ENCODE measurements at places on chromosomes 5 and 9. TPM values are rescaled to one million over a fixed set of nuclear protein-coding genes. Genes with fewer than 3 reads are reported as not detected.

GRCh38 chr5:10452768-10453331 is 11.2 kb downstream of the ROPN1L start:
- peaks cover 3% of the 10 kb centered on the region for H3K27me3 ChIP-seq
- no peaks in the 10 kb centered on the region for H3K36me3 ChIP-seq
- peak overlapping the region; percentile 64 for H3K4me3 ChIP-seq
- H3K4me1 ChIP-seq, result peaks cover 64% of the 10 kb centered on the region
- peak overlapping the region; percentile 92 for H3K27ac ChIP-seq

DNA sequence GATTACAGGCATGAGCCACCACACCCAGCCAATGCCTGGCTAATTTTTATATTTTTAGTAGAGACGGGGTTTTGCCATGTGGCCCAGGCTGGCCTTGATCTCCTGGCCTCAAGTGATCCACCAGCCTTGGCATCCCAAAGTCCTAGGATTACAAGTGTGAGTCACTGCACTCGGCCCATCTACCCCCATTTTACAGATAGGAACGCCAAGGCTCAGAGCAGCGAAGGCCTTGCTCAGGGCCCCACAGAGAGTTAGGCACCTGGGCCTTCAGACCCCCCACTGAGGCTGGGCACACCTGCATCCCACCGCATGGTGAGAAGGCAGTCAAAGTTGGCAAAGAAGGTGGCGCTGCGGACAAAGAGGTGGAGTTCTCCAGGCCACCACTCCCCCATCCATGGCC is 143.1 kb downstream of the GAPVD1 start:
- H3K27ac ChIP-seq, result no peak overlapping the region
- H3K27me3 ChIP-seq, result peaks cover 2% of the 10 kb centered on the region
- H3K36me3 ChIP-seq, result peaks cover 2% of the 10 kb centered on the region
- no peak for DNase-seq

DNA sequence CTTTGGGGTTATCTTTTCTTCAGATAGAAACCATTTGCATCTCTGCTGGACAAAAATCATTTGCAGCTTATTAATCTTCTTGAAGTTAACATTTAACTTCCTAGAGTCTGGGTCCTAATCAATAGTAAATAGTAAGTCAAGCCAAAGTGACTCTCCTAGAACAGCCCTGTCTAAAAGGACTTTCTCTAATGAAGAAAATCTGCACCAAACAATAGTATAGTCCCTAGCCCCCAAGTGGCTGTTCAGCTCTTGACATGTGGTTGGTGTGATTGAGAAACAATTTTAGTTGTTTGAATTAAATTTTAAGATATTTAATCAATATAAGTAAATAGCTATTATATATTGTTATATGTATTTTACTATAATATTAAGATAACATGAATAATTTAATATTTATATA is 64.6 kb upstream of the SHB start:
- H3K27me3 ChIP-seq, result peaks cover 35% of the 10 kb centered on the region
- no peak overlapping the region for H3K27ac ChIP-seq
- no peaks in the 10 kb centered on the region for H3K36me3 ChIP-seq
- no peaks in the 10 kb centered on the region for H3K4me1 ChIP-seq
- no peak overlapping the region for H3K4me3 ChIP-seq
- DNase-seq, result no peak

GRCh38 chr9:89793124-89793495 is 188.3 kb downstream of the GADD45G start:
- peaks cover 4% of the 10 kb centered on the region for H3K27me3 ChIP-seq
- no peaks in the 10 kb centered on the region for H3K4me1 ChIP-seq
- H3K4me3 ChIP-seq, result no peak overlapping the region
- no peak overlapping the region for H3K27ac ChIP-seq

DNA sequence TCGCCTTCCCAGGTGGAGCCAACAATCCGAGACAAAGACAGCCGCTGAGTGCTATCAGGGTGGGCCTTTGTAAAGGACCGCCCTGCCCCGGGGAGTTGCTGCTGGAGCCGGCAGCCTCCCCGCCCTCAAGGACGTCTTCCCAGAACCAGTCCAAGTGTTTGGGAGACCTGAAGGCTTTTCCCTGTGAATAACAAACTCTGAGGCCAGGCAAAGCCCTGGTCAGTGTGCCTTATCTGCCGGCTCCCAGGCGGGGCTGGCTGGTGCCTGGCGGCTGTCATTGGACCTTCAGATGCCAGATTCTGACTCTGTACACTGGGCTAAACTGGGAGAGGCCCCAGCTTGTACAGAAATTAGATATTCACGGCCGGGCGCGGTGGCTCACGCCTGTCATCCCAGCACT is 2.1 kb downstream of the SLC9A3 start:
- no peak for DNase-seq
- H3K36me3 ChIP-seq, result no peaks in the 10 kb centered on the region
- peaks cover 57% of the 10 kb centered on the region for H3K27me3 ChIP-seq
- H3K4me1 ChIP-seq, result no peaks in the 10 kb centered on the region

- H3K4me3 ChIP-seq, result no peak overlapping the region
- no peaks in the 10 kb centered on the region for H3K27me3 ChIP-seq
- DNase-seq, result peak; percentile 32
- H3K27ac ChIP-seq, result no peak overlapping the region
- H3K36me3 ChIP-seq, result peaks cover 13% of the 10 kb centered on the region
These were observed 424.7 kb downstream of the RAB3C start for GRCh38 chr5:59007460-59008063.

DNA sequence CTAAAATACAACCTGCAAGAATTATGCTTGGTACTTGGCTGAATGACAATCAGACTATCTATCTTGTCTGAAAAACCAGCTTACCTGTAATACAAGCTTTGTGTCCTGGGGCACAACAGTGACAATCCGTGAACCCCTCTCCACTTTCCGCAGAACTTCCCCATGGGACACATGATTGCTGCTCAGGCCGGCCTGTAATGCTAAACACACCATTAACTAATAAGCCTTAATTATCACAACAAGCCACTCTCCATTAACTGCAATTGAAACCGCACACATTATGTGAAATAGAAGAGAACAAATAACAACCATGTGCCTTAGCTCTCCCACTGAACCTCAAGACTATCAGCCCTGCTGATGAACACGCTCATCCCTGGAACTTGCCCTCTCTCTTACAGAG is 33.7 kb downstream of the ELP1 start:
- no peak overlapping the region for H3K4me3 ChIP-seq
- H3K27me3 ChIP-seq, result no peaks in the 10 kb centered on the region
- DNase-seq, result no peak
- peaks cover 33% of the 10 kb centered on the region for H3K36me3 ChIP-seq

Gene ANKRD31
- total RNA-seq, result not detected

DNA sequence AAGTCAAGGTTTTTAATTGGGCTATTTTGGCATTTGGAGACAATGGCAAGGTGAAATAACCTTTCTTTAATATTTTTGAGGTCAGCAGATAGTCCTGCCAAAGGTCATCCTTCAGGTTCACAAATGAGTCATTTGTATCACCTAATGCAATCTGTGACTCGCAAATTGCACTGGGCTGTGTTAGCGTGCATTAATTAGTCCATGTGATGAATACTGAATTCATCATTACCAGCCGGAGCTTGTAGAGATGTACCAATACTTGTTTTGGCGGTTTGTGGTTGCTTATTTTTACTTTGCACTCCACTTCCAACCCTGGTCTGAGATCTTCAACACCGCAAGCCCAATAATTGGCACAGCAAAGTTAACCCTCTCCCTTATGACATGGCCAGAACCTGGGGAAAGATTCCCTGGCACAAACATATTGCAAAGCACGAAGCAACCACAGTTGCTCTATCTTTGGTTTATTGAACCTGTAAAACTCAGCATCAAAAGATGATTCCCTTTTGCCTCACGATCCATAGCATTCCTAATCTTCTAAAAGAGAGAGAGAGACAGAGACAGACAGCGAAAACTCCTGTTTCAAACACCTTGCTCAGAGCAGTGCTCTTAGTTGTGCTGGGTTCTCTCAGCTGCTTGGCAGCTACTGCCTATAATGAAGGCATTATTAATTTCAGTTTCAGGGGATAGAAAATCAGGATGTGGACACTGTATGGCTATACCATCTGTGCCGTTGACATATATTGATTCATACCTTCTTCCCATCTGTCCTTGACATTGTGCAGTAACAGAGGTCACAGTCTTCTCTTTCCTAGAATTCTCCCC is 178.1 kb downstream of the EBF1 start:
- H3K27ac ChIP-seq, result no peak overlapping the region
- H3K4me1 ChIP-seq, result no peaks in the 10 kb centered on the region
- peaks cover 4% of the 10 kb centered on the region for H3K36me3 ChIP-seq
- H3K4me3 ChIP-seq, result no peak overlapping the region
- H3K27me3 ChIP-seq, result no peaks in the 10 kb centered on the region
- DNase-seq, result no peak

DNA sequence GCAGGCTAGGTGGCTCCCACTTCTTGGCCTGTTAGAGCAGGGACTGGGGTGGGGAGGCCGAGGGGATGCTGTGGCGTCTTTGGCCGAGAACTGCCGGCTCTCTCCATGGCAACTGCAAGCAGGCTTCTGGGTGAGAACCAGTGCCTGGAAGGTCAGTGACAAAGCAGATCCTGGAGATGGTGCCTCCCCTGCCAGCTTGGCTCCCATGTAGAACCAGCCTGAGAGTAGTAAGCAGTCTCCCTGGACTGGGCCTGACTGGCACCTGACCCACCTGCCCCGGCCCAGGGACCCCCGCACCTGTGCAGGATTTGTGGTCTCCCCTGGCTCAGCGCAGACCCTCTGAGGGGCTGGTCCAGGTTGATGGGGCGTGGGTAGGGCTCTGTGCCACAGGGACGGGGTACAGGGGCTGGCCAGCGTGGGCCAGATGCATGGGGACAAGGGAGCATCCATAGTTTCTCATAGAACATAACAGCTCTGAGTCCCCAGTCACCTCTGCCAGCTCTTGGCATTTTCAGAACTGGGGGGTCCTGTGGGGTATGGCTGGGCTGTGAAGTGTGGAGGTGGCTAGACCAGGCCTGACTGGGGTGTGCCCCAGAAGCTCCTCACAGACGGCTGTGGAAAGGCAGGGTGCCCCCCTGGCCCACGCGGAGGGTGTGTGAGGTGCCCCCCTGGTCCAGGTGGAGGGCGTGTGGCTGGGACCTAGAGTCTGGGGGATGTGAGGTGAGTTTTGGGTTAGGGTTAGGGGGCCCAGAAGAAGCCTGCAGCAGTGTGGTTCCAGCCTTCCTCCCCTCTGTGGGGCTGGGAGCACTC is 22.2 kb downstream of the CACNA1B start:
- no peaks in the 10 kb centered on the region for H3K27me3 ChIP-seq
- DNase-seq, result no peak
- no peak overlapping the region for H3K4me3 ChIP-seq
- H3K27ac ChIP-seq, result no peak overlapping the region
- H3K4me1 ChIP-seq, result no peaks in the 10 kb centered on the region
- no peaks in the 10 kb centered on the region for H3K36me3 ChIP-seq

DNA sequence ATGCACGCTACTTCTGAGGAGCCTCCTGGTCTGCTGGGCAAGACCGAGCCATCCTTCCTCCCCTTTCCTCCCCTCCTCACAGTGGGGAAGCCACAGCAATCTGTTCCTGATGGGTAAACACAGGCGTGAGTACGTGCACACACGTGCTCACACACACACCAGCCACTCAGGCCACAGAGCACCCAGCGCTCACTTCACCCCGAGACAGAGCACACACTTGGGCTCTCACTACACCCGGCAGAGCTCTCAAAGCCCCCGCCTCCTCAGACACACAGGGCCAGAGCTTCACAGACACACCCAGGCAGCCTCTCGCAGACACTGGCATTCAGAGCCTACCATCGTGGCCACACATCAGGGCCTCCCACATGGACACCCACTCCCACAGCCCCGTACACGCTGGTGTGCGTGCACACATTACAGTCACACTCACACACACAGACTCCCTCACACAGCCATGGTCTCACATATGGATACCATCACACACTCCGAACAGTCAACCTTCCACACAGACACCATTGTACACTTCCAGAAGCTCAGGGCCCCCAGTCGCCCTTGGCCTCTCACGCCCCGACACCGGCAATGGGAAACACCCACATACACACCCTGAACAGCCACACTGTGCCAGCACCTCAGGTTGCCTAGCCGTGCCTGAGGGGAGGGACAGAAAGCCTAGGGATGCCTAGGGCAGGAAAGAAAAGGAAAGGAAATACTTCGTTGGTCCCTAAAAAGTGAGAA is 13.5 kb downstream of the CNTFR start:
- DNase-seq, result no peak
- no peaks in the 10 kb centered on the region for H3K4me1 ChIP-seq
- peaks cover 41% of the 10 kb centered on the region for H3K27me3 ChIP-seq

DNA sequence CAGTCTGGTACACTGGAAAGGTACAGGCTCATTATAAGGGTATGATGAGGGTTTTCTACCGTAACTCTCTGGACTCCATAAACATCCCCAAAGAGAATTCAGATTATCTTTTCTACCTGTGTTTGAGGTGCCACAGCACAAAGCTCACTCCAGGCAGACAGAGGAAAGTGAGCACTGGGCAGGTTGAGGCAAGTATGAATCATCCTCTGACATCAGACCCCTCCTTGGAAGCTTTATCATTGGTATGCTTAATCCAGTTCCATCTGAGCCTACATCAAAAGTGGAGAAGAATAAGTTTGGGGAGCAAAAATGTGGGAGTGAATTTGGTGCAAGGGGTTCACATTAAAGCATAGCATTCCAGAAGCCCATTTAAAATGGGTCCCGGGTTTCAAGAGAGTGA is 21.7 kb downstream of the C9orf152 start:
- no peak overlapping the region for H3K27ac ChIP-seq
- no peak for DNase-seq
- H3K36me3 ChIP-seq, result no peaks in the 10 kb centered on the region
- peaks cover 3% of the 10 kb centered on the region for H3K27me3 ChIP-seq

DNA sequence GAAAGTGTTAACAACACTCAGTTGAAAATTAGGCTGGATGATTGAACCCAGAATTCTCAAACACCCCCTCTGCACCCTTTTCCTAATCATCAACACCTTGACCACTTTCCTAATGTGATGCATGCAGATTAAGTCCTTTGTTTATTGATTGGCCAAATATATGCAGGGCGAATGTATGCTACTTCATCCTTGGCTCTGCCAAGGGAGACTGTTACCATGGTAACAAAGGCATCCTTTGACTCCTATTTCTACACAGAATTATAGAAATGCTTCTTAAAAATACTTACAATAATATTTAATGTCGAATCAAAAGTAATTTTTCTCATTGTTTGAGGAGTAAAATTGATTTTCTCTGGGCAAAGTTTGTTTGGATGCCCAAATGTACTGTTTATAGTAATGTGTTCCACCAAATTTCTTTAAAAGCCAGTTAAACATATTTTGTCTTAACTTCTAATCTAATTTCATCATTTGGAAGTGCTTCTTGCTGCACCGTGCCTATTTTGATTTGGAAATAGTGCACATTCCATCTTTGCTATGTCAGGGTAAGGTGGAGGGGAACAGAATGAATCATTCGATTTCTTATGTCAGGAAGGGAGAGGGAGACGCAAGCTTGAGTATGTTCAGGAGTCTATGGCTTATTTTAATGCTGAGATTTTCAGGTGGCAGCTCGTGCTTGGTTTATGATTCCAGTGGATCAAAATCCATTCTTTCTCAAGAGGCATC is 1384.3 kb upstream of the WWC1 start:
- H3K4me1 ChIP-seq, result no peaks in the 10 kb centered on the region
- no peak for DNase-seq

GRCh38 chr5:90408571-90409317 is 812 bp downstream of the CETN3 start:
- no peak for DNase-seq
- H3K4me3 ChIP-seq, result no peak overlapping the region
- peaks cover 6% of the 10 kb centered on the region for H3K36me3 ChIP-seq
- peaks cover 6% of the 10 kb centered on the region for H3K4me1 ChIP-seq

Gene PCDHGA4
- 6.3 TPM for total RNA-seq

GRCh38 chr5:122738088-122738487 is 36.8 kb upstream of the SNX2 start:
- no peak for DNase-seq
- no peak overlapping the region for H3K27ac ChIP-seq
- H3K27me3 ChIP-seq, result peaks cover 5% of the 10 kb centered on the region
- H3K4me3 ChIP-seq, result no peak overlapping the region
- H3K36me3 ChIP-seq, result no peaks in the 10 kb centered on the region
- peaks cover 6% of the 10 kb centered on the region for H3K4me1 ChIP-seq

Measured in HFFc6 (cell line).